ENCODE measurements at places on chromosomes 7 and 10. TPM values are rescaled to one million over a fixed set of nuclear protein-coding genes. Genes with fewer than 3 reads are reported as not detected.

- H3K36me3 ChIP-seq, result no peaks in the 10 kb centered on the region
- peak within 1 kb of the TSS; percentile 67 for H3K4me3 ChIP-seq
- no peak for DNase-seq
These were observed at the start of gene ZNF727 for GRCh38 chr7:64045301-64046040. TSS of gene ZNF727 (plus strand) at chr7:64045434. CDS start at chr7:64045622, 188 bp downstream.

- H3K27ac ChIP-seq, result peak overlapping the region; percentile 68
- DNase-seq, result no peak
- no peaks in the 10 kb centered on the region for H3K36me3 ChIP-seq
These were observed 490 bp downstream of the TNS3 start for GRCh38 chr7:47581438-47581803.

DNA sequence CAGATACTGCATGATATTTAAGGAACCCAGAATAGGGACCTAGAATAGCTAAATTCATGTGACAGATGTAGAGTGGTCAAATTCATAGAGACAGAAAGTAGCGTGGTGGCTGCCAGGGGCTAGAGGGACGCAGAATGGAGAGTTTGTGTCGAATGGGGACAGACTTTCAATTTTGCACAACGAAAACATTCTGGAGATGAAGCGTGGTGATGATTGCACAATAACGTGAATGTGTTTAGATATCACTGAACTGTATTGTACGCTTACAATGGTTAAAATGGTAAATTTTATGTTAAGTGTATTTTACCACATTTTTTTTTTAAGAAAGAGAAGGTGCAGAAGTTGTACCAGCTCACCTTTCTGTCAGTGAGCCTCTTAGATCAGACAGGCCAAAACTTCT lies 137.8 kb upstream of the TNS3 start:
- H3K36me3 ChIP-seq, result no peaks in the 10 kb centered on the region
- H3K4me3 ChIP-seq, result no peak overlapping the region
- H3K27me3 ChIP-seq, result no peaks in the 10 kb centered on the region
- no peaks in the 10 kb centered on the region for H3K4me1 ChIP-seq

- H3K27me3 ChIP-seq, result peaks cover 9% of the 10 kb centered on the region
- no peaks in the 10 kb centered on the region for H3K36me3 ChIP-seq
- H3K4me3 ChIP-seq, result no peak overlapping the region
- no peak for DNase-seq
- no peaks in the 10 kb centered on the region for H3K4me1 ChIP-seq
These were observed 158.5 kb downstream of the LHFPL3 start for GRCh38 chr7:104486931-104487330.

- no peak overlapping the region for H3K4me3 ChIP-seq
- no peak overlapping the region for H3K27ac ChIP-seq
- H3K36me3 ChIP-seq, result no peaks in the 10 kb centered on the region
- no peaks in the 10 kb centered on the region for H3K4me1 ChIP-seq
These were observed 127.2 kb downstream of the ARL5B start for GRCh38 chr10:18786478-18786877.

DNA sequence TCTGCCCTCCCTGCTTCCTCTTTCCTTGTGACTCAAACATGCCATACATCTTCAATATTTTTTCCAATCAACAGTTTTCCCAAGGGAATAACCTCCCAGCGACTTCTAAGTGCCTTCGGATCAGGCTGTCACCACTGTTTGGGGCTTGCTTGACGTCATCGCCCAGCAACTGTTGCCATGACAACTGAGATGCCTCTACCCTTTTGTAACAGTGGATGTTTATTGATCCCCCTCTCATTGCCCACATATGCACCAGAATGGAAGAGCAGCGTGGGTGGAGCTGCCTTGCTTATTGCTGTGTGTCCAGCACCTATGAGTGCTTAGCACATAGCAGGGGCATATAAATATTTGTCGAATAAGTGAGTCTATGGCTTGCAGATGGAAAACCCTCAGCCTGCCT lies 14.4 kb downstream of the FFAR4 start:
- no peak overlapping the region for H3K4me3 ChIP-seq
- H3K4me1 ChIP-seq, result no peaks in the 10 kb centered on the region
- DNase-seq, result no peak
- no peaks in the 10 kb centered on the region for H3K36me3 ChIP-seq
- no peaks in the 10 kb centered on the region for H3K27me3 ChIP-seq
- H3K27ac ChIP-seq, result no peak overlapping the region

DNA sequence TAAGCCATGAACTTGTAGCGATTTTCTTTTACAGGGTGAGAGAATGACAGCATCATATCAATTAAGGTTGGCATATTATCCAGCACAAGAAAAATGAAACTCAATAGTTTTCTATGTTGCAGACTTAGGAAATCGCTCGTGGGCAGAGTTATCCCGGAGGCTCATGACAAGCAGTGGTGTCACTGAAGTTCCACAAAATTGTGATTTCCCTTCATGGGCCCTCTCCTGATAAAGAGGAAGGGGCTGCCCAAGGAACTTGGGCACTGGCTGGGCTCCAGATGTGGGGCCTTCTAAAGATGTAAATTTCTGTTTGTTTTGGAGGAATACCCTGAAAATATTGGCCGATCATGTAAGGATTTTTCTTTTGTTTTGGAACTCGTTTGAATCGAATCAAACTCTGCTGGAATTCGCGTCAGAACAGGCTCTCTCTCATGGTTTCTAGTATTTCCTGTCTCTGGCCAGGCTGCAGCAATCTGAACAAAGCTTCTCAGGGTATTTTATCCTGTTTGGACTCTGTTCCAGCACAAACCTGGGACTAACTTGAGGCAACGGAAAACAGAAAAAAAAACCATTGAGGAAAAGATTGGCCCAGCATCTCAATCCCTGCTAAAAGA lies 340.6 kb upstream of the NRP1 start:
- no peak for DNase-seq
- H3K27me3 ChIP-seq, result no peaks in the 10 kb centered on the region
- H3K27ac ChIP-seq, result peak overlapping the region; percentile 55
- no peaks in the 10 kb centered on the region for H3K36me3 ChIP-seq

- H3K27ac ChIP-seq, result no peak overlapping the region
- H3K4me3 ChIP-seq, result no peak overlapping the region
- peaks cover 17% of the 10 kb centered on the region for H3K27me3 ChIP-seq
- no peak for DNase-seq
- no peaks in the 10 kb centered on the region for H3K36me3 ChIP-seq
These were observed 234.0 kb downstream of the SNX10 start for GRCh38 chr7:26525398-26526264.

- no peak for DNase-seq
- no peak overlapping the region for H3K27ac ChIP-seq
- H3K27me3 ChIP-seq, result no peaks in the 10 kb centered on the region
- H3K36me3 ChIP-seq, result no peaks in the 10 kb centered on the region
These were observed 230.3 kb upstream of the MEOX2 start for GRCh38 chr7:15916681-15917380.

The ADRA2A gene
- total RNA-seq, result 14.9 TPM

The GBX1 gene
- not detected for total RNA-seq

The TSPAN13 gene
- total RNA-seq, result 42.6 TPM

Measured in breast epithelium (tissue), 4 donors.